Fibroblast of the aortic adventitia (primary cell): ENCODE measurements at places on chromosomes 4 and X. TPM values are rescaled to one million over a fixed set of nuclear protein-coding genes. Genes with fewer than 3 reads are reported as not detected.

The DCAF4L1 gene
- total RNA-seq: 0.09 and 0.25 TPM in 2 replicates

The DKK2 gene
- total RNA-seq: 0.27 and 0.82 TPM in 2 replicates

The MAOA gene
- 4.7 and 9.6 TPM in 2 replicates for total RNA-seq

The PROM1 gene
- under 0.01 TPM in 1 of 2 replicates, not detected in the other for total RNA-seq

The CENPVL3 gene
- not detected in 2 replicates for total RNA-seq

The MAGED4 gene
- 13.7 and 14.7 TPM in 2 replicates for total RNA-seq

The CCDC160 gene
- not detected in 2 replicates for total RNA-seq

The MAGEB17 gene
- total RNA-seq: not detected in 2 replicates

The GAB1 gene
- total RNA-seq: 22.8 and 49.3 TPM in 2 replicates

The FAM156B gene
- total RNA-seq: 7.9 and 26.5 TPM in 2 replicates

The HOPX gene
- total RNA-seq: 0.36 TPM in 1 of 2 replicates, not detected in the other
